ENCODE measurements at places on chromosomes 2 and 18. TPM values are rescaled to one million over a fixed set of nuclear protein-coding genes. Genes with fewer than 3 reads are reported as not detected.

Gene CXCR2
- total RNA-seq = 0.15 TPM

Gene FER1L5
- total RNA-seq = not detected

DNA sequence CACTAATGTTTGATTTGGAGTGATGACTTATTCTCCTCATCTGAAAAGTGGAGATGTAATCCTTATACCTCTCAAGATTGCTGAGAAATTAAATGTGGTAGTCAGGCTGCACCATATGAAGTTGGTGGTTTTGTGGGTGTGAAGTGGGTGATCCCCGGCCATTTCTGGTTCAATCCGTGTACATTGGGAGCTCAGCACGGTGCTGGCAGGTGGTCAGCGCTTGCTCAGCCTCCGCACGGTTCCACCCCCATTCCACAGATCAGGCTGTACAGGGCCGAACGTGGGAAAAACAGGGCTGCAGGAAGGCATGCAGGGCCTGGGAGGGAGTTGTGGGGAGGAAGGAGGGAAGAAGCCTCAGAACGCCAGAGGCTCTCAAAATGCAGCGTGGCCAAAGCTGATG is 198.3 kb downstream of the INO80D start:
- H3K4me3 ChIP-seq = no peak overlapping the region
- no peak overlapping the region for H3K27ac ChIP-seq
- peaks cover 1% of the 10 kb centered on the region for H3K4me1 ChIP-seq
- H3K27me3 ChIP-seq = peaks cover 8% of the 10 kb centered on the region
- no peaks in the 10 kb centered on the region for H3K36me3 ChIP-seq
- DNase-seq = no peak

DNA sequence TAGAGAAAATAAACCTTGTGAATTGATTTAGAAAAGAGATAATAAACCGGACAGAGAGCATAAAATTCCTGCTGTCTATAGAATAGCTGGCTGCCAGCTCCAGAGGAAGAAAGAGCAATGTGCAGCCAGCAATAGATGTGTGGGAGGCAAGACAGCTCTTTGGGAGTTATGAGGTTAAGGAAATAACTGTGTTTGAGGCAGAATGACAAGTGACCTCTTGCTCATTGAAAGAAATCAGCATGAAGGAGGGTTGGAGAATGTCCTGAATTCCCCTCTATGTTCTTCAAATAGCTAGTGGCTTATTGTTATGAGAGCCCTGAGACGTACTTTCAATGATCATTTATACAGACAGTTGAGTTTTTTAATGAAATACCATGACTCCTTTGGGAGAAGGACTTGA is 1009.9 kb upstream of the NXPH2 start:
- DNase-seq = no peak
- no peak overlapping the region for H3K4me3 ChIP-seq
- H3K27ac ChIP-seq = no peak overlapping the region
- no peaks in the 10 kb centered on the region for H3K36me3 ChIP-seq
- no peaks in the 10 kb centered on the region for H3K4me1 ChIP-seq

DNA sequence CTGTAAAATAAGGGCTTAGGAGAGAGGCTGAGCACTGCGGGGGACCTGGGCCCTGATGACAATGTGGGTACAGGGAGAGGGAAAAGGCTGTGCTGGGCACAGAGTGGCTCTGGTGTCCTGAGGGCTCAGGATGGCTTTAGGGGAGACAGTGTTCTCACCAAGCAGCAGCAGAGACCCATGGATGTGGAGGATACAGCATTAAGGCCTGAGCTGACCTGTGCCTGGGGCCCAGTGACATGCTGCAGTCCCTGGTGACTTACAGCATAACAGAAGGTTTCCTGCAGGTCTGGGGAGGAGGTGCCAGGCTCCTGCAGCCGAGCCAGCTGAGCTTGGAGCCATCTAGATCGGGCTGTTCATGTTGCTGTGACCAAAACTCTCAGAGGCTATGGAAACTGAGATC is 191.3 kb upstream of the SMAD2 start:
- H3K4me1 ChIP-seq = peaks cover 36% of the 10 kb centered on the region
- H3K36me3 ChIP-seq = no peaks in the 10 kb centered on the region
- no peak for DNase-seq
- H3K27me3 ChIP-seq = peaks cover 29% of the 10 kb centered on the region
- no peak overlapping the region for H3K4me3 ChIP-seq

Gene GLI2
- total RNA-seq = 0.43 TPM

- no peaks in the 10 kb centered on the region for H3K4me1 ChIP-seq
- no peak overlapping the region for H3K27ac ChIP-seq
- H3K27me3 ChIP-seq = no peaks in the 10 kb centered on the region
- peaks cover 3% of the 10 kb centered on the region for H3K36me3 ChIP-seq
These were observed 31.1 kb downstream of the ACSL3 start for GRCh38 chr2:222891890-222892289.

Gene TUBA3D
- total RNA-seq = not detected

DNA sequence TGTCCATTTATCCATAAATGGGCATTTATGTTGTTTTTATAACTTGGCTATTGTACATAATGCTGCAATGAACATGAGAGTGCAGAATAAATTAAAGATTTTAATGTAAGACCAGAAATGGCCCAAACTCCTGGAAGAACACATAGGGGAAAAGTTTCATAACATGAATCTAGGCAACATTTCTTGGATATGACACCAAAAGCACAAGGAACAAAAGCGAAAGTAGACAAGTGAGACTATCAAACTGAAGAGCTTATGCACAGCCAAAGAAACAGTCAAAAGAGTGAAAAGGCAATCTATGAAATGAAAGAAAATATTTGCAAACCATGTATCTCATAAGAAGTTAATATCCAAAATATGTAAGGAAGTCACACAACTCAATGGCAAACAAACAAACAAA is 5.8 kb downstream of the IL36A start:
- no peaks in the 10 kb centered on the region for H3K36me3 ChIP-seq
- H3K4me3 ChIP-seq = no peak overlapping the region
- H3K27ac ChIP-seq = no peak overlapping the region
- H3K27me3 ChIP-seq = peaks cover 12% of the 10 kb centered on the region

- DNase-seq = no peak
- H3K27me3 ChIP-seq = no peaks in the 10 kb centered on the region
- H3K27ac ChIP-seq = no peak overlapping the region
- H3K4me3 ChIP-seq = no peak overlapping the region
- no peaks in the 10 kb centered on the region for H3K36me3 ChIP-seq
These were observed 51.8 kb downstream of the FSIP2 start for GRCh38 chr2:185790361-185790760.

Gene CRYGC
- not detected for total RNA-seq

Gene PLGLB2
- 1.8 TPM for total RNA-seq

DNA sequence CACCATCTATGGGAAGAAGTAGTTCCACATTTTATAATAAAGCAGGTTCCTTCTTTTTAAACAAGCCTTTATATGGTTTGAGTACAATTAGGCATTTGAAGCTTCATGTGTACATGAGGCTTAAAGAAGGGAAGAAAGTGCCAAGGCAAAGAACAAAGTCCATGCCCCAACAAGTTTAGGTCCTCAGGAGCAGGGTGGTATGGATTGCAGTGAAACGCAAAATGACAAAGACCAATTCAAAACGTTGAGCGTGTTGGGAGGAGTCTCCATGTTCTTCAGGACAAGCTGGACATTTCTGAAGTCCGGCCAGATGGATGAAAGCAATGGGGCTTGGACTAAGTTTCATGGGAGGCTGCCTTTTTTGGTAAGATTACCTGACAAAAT is 78.8 kb upstream of the FZD5 start:
- DNase-seq = no peak
- H3K27ac ChIP-seq = no peak overlapping the region
- no peaks in the 10 kb centered on the region for H3K27me3 ChIP-seq

Gene LONRF2
- total RNA-seq = 0.10 TPM

- peak overlapping the region; percentile 96 for H3K27ac ChIP-seq
- peak; percentile 89 for DNase-seq
- peak overlapping the region; percentile 76 for H3K4me3 ChIP-seq
These were observed 98.4 kb downstream of the UXS1 start for GRCh38 chr2:106095478-106096298.

DNA sequence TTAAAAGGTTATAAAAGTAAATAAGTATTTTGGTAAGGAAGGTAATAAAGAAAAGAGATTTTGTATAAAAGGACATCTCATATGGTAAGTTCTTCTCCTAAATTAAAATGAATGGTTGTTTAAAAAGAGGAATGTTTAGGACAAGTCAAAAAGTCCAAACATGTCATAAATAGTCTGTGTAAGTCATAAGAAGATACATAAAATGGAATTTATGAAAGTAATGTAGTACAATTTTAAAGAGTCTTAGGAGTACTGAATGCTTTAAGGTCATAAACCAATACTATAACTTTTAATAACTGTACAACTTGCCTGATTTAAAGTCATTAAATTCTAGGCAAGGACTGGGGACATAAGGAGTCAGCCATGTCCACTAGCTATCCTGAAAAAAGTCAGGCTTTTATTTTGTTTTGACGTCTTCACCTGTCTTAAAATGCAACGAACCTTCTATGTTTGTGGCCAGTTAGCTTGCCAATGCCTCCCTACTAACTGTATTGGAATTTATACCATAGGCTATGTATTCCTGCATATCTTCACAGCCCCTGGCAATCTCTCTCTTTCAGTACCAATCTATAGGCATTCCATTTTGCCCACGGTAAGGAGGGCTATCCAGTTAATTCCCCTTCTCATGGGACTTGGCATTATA is 312.3 kb upstream of the LRRTM4 start:
- no peaks in the 10 kb centered on the region for H3K4me1 ChIP-seq
- no peak for DNase-seq
- H3K27me3 ChIP-seq = no peaks in the 10 kb centered on the region
- H3K27ac ChIP-seq = no peak overlapping the region

GRCh38 chr18:45821026-45821425 is 4.4 kb upstream of the SIGLEC15 start:
- H3K36me3 ChIP-seq = no peaks in the 10 kb centered on the region
- no peak for DNase-seq
- no peak overlapping the region for H3K4me3 ChIP-seq
- no peak overlapping the region for H3K27ac ChIP-seq
- peaks cover 17% of the 10 kb centered on the region for H3K27me3 ChIP-seq
- H3K4me1 ChIP-seq = peaks cover 11% of the 10 kb centered on the region

DNA sequence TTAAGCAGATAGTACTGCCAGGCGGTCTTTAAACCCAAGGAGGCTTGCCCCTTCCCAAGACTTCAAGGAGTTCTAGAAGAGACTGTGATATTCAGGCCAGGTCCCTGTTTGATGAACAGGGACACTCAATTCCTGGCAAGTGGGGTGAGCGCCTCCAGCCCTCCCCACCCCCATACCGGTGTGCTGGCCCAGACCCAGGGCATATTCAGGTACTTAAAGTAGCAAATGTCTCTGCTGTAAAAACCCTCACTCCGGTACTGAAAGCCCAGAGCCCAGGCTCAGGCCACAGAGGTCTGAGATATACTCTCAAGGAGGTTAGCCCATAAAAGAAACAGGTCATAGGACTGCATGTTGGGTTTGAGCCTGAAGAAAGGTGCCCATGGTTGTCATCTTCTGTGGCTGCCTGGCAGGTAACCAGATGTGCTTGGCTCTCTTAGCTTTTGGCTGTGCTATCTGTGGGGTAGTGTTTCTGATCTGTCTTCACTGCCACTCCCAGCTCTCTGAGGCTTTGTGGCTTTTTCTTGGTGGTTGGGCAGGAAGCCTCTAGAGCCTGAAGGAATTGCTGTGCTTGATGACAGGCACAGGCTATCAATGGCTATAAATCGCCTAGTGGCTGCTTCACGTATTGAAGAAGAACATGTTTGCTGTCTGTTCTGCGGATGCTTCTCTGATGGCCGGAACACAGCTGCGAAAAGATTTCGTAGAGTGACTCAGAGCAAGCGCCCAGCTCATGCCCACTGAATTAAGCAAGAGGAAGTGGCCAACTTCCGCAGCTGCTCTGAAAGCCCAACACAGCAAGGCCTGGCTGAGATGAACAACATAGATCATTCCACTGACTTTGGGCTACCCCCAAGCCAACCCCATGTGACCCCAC is 63.3 kb upstream of the ALPP start:
- peak; percentile 89 for DNase-seq
- H3K27ac ChIP-seq = peak overlapping the region; percentile 91
- H3K4me1 ChIP-seq = peaks cover 79% of the 10 kb centered on the region
- H3K4me3 ChIP-seq = peak overlapping the region; percentile 40

DNA sequence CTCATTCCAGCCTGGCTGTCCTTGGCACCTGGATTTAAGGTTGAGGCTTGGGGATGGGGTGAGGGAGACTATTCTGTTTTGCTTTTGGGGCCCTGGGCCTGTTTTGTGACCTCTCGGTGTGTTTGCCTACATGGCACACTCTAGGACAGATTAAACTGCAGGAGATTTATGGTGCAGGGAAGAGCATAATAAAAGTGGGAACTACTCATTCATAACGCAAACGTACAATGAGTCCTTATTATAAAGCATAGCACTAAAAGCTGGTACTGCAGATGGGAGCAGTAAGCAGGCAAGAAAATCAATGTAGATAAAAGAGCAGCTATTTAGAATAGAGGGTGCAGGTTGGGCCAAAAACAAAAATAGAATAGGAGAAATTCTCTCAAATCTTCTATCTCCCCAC is 238.4 kb downstream of the ACTR3 start:
- no peaks in the 10 kb centered on the region for H3K36me3 ChIP-seq
- DNase-seq = no peak
- H3K4me3 ChIP-seq = no peak overlapping the region

Gene WNT10A
- 1.4 TPM for total RNA-seq

Gene TEX44
- not detected for total RNA-seq

GRCh38 chr2:10432311-10433181 is 15.6 kb downstream of the ODC1 start:
- H3K27me3 ChIP-seq = peaks cover 12% of the 10 kb centered on the region
- no peak for DNase-seq
- H3K27ac ChIP-seq = no peak overlapping the region
- H3K4me3 ChIP-seq = peak overlapping the region; percentile 35
- H3K36me3 ChIP-seq = no peaks in the 10 kb centered on the region

Gene SETBP1
- 15.8 TPM for total RNA-seq

DNA sequence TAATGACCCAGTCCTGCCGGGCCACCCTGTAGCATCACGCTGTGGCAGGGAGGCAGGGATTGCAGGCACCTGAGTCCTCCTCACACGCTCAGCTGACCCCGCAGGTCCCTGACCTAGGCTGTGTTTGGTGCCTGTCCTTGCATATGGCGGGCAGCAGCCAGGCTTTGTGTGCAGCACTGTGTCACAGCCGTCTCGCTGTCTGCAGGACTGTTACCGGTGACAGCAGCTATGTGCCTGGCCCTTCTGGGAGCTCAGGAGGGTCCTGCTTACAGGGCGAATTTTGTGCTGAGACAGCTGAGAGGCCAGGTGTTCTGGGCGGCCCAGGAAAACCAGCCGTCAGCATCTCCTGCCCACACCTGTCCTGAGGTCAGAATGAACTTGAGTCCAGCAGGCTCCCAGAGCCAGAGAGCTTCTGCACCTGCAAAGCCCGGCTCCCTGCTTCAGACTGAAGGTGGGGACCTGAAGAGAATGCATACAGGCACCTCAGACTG is 10.4 kb upstream of the ARID5A start:
- no peaks in the 10 kb centered on the region for H3K36me3 ChIP-seq
- no peak overlapping the region for H3K4me3 ChIP-seq
- no peak for DNase-seq
- peaks cover 11% of the 10 kb centered on the region for H3K27me3 ChIP-seq
- peak overlapping the region; percentile 36 for H3K27ac ChIP-seq

Data from activated CD4-positive, alpha-beta memory T cell treated with anti-CD3 and anti-CD28 coated beads, Interleukin-2, amount 10 ng/mL, durations not matched to agents 7 days and 5 days (primary cell).